ENCODE measurements at places on chromosomes 2 and 18.

GRCh38 chr2:126823951-126824350, 74.7 kb upstream of the TEX51 start:
- DNase-seq = no peak

- DNase-seq = no peak
Measured at GRCh38 chr2:41718705-41719104, 329.1 kb upstream of the PKDCC start.

DNA sequence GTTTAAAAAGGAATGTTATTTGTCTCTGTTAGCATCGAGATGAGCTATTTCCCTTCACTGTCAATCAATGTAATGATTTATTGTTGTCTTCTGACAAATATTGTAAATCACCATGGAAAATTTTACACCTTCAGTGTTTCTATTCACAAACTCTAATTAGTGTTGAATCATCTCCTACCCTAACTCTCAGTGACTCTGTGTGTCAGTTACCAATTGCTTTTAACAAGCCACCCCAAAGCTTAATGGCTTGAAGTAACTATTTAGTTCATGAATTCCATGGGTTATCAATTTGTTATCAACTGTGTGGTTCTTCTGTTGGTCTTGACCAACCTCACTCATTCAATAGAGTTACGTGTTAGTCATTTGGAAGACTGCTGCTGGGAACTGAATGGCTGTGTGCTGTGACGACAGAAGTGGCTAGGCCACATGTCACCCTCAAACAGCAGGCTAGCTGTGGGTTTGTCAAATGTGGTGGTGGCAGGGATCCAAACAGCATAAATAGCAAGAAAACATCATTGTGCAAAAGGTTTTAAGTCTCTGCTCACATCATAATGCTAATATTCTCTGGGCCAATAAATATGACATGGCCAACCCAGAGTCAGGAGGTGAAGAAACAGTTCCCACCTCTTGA, 910.8 kb upstream of the CDH2 start:
- no peak for DNase-seq

- DNase-seq = peak; percentile 14
Measured at GRCh38 chr18:56083097-56083521, 495.1 kb upstream of the TCF4 start.

DNA sequence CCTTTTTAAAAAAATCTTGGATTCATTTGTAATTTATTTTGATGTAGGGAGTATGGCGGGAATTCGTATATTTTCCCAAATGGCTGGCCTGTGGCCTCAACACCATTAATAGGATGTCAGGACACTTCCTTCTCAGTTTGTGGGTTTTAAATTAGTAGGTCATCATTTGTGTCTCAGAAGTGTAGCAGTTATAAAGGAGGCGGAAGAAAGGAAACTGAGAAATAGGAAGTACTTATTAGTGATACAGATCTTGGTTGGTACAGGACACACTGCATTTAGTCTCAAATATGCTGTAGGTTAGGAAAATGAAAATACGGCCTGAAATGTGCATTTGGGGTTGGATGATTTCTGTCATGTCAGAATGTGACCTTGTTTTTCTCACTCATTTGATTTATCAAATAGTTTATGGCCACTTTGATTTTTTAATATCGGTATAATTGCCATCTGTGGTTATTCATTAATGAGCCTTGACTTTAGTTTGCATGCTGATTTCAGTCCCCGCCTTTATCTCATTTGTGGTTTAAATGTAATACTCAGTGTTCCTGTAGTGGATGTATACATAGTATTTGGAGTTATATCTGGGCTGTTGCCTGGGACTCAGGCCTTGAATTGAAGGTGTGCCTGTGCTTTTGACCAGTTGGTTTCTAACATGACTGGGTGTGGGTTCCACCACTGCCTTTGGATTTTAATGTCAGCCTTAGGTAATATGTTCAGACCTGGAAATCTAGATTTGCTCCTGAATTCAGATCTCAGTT, 31.4 kb downstream of the ZCCHC2 start:
- DNase-seq = no peak

- DNase-seq = no peak
Measured at GRCh38 chr2:54772531-54772930, 49.1 kb downstream of the EML6 start.

GRCh38 chr2:162261032-162261945, 18.0 kb upstream of the FAP start:
- DNase-seq = peak; percentile 13

GRCh38 chr2:54262015-54262765, 6.2 kb upstream of the TSPYL6 start:
- DNase-seq = no peak

- no peak for DNase-seq
Measured at GRCh38 chr2:106338043-106338442, 130.2 kb downstream of the RGPD3 start.

DNA sequence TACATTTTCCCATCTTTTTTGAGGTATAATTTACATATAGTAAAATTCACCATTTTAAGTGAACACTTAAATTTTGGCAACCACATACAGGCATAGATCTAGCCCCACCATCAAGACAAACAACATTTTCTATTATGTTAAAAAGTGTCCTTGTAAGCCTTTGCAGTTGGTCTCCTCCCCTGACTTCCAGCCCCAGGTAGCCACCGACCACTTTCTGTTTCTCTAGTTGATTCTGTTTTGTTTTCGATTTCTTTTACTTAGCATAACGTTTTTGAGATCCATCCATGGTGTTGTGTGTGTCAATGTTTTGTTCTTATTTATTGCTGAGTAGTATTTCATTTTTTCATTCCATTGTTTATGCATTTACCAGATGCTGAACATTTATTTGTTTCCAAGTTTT, 135.5 kb upstream of the FOSL2 start:
- DNase-seq = no peak

- DNase-seq = no peak
Measured at GRCh38 chr2:132621131-132621875, 48.7 kb downstream of the LYPD1 start.

- DNase-seq = no peak
Measured at GRCh38 chr2:206063635-206064034, 22.3 kb downstream of the INO80D start.

DNA sequence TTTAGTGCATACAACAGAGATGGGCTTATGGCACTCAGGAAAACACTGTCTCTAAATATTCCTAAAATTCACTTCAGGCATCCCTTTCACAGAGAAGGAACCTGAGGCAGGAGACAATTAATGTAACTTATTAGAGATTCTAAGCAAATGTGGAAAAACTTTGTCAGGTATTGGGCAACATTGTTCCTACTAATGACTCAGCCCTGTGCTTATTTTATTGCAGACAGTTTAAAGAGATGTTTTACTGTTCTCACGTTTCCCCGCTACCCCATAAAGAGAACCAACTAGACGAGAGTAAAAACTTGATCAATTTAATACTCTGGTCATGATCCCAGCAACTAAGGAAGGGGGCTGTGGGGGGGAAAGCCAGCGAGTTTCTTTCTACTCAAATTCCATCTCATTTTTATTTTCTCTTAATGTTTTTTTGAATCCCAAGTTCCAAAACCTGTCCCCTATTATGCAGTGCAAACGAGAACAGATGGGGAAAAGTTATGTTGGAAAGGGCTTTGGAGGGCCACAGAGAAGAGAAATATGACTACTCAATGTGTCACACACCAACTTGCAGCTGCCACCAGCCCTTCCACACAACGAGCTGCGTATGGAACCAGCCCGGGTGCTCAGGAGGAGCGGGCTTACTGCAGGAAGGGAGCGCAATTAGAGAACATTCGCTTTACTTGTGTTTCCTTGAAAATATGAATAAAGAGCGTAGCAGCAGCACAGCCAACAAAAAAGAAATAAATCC, 18.7 kb upstream of the ACVR1 start:
- no peak for DNase-seq

DNA sequence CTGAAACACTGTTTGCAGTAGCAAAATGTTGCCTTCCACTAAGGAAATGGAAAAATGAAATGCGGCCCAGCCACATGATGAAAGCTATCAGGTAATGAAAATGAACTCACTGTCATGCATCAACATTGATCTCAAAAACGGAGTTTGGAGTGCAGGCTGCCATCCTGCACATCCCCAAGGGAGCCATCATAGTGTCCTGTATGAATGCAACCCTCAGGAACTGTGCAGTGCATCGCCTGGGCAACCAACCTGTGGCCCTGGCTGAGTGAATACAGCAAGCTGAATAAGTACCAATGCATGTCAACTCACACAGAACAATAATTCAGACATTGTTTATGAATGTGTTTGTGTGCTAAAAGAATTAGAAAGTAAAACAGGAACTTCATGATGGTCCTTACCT, 23.1 kb upstream of the TXNDC2 start:
- no peak for DNase-seq

GRCh38 chr2:133405252-133405651, 163.0 kb downstream of the NCKAP5 start:
- DNase-seq = no peak

DNA sequence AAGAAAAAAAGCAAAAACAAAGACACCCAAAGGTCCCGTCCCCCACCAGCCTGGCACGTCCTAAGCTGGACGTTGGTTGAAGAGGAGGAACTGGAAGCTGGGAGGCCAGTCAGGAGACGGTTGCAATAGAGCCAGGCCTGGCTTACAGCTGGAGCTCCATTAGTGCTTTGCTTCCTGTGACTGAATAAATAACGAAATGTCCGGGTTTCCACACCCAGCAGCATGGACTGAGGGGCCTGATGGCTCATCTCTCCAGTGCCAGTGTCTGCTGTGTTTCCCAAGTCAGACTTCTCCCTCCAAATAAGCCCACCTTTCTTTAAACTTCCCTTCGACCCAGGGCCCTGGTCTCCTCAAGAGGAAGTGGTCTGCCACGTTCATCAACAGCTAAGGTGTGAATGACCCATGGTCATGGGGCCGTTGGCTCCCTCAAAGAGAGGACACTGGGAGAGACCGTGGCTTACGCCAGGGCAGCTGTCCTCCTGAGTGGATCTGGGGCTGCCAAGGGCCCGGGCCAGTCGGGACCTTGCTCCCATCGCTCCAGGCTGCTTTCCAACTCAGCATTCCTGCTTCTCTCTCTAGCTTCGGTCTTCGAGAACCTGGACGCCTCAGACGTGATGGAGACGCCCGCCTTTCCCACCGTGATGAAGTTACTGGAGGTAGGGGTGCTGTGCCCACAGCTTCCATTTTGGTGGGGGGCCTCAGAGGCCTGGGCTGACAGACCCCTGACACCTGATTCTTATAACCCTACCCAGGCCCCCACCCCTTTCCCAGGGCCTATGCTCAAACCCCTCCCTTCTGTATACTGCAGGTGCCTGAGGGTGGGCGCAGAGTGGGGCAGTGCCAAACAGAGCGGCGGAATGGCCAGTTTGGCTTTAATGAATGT, 44.9 kb downstream of the MYO7B start:
- no peak for DNase-seq

DNA sequence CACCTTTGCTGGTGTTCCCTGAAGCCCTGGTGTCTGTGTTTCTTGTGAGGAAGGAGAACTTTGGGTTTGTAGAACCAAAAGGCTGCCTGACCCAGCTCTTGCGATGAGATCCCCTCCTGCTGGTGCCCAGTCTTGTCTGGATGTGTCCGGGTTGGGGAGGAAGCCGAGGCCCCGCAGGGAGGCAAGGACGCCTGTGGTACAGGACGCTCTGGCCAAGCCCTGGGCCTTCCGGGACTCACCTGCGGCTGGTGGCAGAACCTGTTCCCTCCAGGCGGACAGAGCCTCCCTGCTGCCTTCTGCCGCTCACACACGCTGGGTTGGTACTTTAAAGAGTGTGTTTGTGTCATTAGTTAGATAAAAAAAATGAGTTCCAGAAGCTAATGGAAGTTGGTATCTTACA, 616.2 kb downstream of the GALR1 start:
- DNase-seq = no peak

GRCh38 chr18:4871197-4871596, 325.9 kb downstream of the AKAIN1 start:
- DNase-seq = no peak

DNA sequence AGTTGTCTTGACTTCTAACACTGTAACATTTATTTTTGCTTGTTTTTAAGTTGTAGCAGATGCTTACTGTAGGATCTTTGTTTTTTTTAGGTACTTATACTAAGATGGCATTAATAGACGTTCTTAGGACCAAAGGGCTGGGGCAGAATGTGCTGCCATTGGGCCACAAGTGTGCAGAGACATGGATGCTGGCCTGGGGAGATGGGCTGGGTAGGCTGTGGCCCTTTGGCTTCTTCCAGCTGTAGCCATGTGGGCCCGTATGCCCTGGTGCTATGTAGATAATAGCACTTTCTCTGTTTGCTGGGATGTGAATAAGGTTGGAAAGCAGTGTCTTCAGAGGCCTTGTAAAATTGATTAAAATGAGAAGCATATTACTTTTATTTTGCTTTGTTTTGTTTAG, 18.8 kb downstream of the RAB31 start:
- no peak for DNase-seq

- no peak for DNase-seq
Measured at GRCh38 chr2:206253125-206253776, 21.2 kb upstream of the ZDBF2 start.

- no peak for DNase-seq
Measured at GRCh38 chr2:189836644-189837043, 52.4 kb downstream of the PMS1 start.

- no peak for DNase-seq
Measured at GRCh38 chr2:9170458-9171130, 36.0 kb upstream of the ASAP2 start.

DNA sequence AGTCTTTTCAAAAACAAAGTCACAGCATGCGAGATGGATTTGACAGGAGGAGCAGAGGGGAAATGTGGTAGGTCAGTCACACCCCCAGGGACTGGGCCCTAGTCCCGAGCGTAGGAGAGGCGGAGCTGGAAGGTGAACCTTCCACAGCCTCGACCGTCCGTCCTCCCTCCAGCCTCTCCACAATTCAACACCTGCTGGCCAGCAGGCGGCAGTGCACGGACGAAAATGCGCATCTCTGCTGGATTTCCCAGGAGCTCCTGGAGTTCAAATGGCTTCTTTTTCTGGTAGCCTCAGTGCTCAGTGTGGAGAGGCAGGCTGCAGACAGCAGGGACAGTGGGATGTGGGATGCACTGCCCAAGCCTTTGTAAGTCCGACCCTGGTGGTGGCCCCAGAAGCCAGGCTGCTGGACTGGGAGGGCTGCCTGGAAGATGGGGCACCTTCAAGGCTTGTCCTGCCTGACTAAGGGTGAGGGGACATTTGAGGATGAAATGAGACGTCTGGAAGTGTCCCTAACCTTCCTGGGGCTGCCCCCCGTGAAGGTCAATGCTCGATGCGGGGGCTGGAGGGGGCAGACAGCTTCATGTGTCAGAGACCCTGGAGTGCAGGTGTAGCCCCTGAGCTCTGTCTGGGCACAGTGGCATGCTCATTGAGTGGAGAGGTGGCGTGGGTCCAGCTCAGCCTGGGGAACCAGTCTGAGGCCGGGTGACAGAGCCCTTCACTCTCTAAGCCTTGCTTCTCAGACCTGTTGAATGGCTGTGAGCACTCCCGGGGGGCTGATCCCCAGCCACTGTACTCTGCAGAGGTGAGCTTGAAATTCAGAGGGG, 189.5 kb downstream of the TFCP2L1 start:
- peak; percentile 52 for DNase-seq

GRCh38 chr2:198097630-198098029, 293.2 kb downstream of the PLCL1 start:
- DNase-seq = peak; percentile 64

DNA sequence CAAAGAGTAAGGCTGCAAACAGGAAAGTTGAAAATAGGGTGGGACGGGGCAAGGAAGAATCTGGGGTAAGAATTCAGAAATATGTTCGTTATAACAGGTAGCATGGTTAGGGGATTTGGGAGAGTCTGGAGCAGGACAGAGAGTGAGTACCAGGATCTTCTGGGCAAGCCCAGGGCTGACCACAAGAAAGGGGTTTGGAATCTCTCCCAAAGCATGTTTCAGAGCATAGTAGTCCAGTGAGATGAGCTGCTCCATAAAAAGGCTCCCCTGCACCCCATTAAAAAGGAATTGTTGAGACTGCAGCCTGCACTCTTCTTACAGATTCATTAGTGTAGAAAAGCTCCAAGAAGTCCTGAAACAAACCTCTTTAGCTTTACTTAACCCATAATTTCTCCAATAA, 291.1 kb downstream of the MTX2 start:
- no peak for DNase-seq

Measured in pons (tissue), 1 donor.